ENCODE measurements at places on chromosomes 11 and 22.

DNA sequence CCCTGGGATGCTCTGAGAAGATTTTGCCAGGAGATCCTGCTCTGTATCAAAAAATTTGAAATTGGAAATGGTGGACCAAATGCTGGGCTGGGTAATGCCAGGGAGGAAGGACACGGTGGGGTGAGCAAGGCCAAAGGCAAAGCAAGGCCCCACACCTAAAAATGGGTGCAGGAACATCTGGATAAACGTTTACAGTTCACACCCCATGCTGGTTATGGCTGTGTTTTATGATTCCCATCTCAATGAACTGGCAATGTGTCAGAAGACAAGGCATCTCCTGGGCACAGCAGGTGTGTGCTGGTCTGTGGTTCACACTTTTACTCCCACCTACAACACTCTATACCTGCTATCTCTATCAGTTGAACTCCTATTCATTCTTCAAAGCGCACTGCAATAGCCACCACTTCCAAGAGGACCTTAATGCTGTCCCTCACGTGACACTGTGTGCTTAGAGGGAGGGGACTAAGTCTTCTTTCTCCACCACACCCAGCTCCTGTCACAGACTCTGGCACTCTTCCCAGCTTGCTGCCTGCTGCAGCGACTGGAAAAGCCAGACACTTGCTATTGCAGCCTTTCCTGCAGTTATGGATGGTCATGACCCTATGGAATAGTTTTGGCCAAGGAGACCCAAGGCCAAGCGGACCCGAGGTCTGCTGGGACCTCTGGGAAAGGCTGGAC is 277.5 kb downstream of the CTTN start:
- DNase-seq: no peak

DNA sequence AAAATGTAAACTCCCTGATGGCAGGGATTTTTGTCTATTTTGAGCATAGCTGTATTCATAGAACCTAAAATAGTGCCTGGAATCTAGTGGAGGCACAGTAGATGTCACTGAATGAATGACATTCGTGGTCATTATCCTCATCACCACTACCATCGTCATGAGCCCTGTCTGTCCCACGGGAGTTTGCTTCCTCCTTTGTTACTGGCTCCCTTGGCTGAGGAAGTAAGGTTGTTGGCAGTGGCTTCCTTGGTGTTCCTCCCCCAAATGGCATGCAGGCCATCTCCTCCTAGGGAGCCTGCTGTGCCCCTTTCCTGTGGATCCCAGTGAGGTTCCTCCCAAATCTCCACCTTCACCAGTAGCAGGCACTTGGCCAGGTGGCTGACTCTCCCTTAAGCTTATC is 183.0 kb downstream of the CEP164 start:
- DNase-seq: no peak

DNA sequence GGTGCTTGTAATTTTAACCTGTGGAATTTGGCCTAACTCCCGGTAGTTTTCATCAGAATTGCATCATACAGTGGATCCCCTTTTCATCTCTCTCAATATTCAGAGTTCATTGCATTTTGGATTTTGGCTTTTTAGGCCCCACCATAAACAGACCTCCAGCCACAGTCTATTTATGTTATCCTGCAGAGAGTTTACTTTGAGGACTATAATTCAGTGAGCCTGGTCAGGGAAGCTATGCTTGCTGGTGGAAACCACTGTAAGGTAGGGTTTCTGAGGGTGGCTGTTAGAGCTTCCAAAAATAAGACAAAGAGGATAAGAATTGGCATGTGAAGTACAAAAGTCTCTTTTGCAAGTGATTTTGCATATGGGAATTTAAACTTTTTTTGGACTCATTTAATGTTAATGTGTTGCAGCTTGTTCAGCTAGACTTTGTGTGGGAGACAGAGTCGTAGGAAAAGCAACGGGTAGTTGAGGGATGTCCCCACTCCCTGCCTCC is 34.8 kb upstream of the DDI1 start:
- no peak for DNase-seq

DNA sequence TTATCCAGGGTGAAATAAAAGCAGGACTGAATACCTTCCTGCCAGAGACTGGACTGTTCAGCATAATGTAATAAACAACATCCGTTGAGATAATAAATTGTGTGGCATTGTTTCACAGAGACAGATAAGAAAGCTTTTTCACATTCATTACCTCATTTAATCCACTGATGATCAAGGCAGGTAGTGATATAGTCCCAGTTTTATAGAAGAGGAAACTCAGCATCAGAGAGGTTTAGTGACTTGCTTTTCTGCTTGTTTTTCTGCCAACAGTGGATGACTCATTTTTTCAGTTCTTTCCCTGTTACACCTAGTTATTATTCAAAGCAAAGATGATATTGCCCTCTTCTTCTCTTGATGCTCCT is 4.0 kb downstream of the MYO18B start:
- no peak for DNase-seq

DNA sequence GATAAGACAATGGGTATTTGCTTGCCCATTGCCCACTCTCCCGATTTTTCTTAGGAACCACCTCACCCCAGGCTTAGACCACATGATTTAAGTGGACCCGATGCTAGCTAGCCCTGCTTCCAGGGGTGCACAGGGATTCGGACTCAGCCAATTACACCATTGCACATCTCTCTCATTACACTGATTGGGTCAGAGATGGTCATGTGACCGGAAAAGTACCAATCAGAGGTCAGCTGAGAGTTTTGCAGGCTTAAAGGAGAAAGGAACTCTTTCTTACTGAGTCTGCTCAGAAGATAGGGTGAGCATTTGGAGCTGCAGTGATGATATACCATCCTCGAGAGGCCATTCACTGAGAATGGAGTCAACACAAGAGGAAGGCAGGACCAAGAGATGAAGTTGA is 12.2 kb upstream of the ANKK1 start:
- no peak for DNase-seq

DNA sequence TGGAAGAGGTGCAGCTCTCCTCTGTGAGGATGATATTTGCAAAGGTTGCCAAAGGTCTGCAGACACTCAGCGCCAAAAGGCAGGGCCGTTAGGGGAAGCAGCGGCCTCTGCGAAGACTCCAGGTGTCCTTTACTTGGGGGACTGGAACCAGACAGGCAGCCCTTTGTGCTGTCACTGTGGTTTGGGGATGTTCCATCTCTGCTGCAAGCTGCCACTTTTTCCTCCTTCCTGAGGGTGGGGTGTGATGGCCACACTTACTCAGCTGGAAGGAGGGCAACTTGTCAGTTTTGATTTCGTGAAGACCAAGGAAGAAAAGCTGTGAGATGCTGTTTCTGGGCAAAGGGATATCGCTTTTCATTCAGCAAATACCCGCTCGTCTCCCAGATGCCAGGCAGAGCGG is 96.5 kb upstream of the PRR5 start:
- no peak for DNase-seq

GRCh38 chr22:35409783-35410662 is 10.1 kb downstream of the MCM5 start:
- DNase-seq: no peak

GRCh38 chr11:7874056-7874455 is 57.0 kb downstream of the OR10A6 start:
- no peak for DNase-seq

DNA sequence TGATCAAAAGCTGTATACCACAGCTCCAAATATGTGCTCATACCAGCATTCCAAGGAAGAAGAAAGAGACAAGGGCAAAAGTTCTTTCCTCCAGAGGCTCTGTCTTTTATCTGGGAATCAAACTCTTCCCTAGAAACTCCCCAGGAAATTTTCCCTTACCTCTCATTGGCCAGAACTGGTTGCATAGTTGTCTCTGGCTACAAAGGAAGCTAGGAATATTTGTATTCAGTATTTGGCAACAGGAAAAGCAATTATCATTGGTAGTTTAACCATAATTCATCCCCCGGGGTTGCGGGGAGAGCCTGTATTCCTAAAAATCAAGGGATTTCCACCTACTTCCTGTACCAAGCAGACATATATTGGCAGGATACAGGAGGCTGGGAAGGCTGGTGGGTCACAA is 10.5 kb upstream of the ZFTA start:
- DNase-seq: no peak

- DNase-seq: no peak
These were observed 119.3 kb upstream of the SERPIND1 start for GRCh38 chr22:20654343-20655208.

GRCh38 chr22:35329114-35329847 is 29.6 kb downstream of the TOM1 start:
- DNase-seq: no peak

- DNase-seq: no peak
These were observed 47.9 kb upstream of the ARHGAP42 start for GRCh38 chr11:100639140-100639539.

GRCh38 chr11:118319337-118319707 is 14.8 kb downstream of the CD3E start:
- DNase-seq: no peak

DNA sequence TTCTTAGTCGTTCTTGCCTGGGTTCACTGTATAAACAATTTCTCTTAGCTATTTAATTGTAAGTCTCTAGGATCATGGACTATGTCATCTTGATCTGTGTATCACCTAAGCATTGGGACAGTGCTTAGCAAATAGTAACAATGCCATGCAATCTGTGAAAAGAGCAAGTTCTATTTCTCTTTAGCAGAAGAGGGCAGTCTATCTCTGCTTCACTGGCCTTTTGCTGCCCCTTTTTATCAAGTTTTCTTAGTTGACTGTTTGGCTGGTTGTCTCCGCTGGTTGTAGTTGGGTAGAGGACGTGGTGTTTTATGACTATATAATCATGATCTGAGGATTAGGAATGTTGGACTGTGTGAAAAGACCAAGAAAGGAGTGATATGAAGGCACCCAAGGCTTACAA is 315.0 kb downstream of the JRKL start:
- no peak for DNase-seq

DNA sequence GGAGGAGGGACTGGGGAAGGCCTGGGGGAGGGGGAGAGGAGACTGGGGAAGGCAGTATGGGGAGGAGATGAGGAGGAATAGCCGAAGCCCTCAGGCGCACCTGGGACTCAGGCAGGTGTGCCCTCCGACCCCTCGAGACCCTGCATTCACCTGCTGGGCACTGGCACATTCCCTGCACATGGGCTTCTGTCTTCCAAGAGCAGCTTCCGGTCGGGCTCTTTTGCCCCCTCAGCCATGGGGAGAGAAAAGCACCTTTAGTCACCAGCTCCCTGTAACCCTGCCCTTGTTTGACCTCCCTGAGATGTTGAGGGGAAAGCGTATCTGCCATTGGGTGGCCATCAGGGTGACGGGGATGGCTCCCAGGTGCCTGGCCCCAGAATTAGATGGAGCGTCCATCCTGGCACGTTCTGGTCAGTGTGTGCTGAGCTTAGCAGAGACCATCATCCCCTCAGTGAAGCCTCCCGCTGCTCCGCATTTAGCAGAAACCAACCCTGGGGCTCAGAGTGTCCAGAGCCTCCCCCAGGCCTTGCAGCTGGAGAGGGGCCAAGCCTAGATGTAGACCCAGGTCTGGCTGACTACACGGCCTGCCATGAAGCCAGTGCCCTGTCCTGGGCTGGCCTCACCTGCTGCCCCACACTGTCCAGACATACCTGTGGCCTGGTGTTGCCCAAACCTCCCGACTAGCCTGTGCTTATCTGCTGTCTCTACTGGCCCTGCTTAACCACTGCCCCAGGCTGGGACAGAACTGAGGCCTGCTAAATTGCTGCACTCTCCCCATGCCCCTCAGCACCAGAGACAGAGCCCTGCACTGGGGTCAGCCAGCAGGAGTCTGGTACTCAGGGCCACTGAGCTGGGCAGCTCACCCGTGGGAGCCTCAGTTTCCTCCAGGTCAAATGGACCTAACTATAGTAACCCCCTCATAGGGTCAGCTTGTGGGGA is 6.2 kb downstream of the ANO1 start:
- DNase-seq: no peak

- peak; percentile 6 for DNase-seq
These were observed 151.5 kb downstream of the CCDC34 start for GRCh38 chr11:27211370-27212127.

DNA sequence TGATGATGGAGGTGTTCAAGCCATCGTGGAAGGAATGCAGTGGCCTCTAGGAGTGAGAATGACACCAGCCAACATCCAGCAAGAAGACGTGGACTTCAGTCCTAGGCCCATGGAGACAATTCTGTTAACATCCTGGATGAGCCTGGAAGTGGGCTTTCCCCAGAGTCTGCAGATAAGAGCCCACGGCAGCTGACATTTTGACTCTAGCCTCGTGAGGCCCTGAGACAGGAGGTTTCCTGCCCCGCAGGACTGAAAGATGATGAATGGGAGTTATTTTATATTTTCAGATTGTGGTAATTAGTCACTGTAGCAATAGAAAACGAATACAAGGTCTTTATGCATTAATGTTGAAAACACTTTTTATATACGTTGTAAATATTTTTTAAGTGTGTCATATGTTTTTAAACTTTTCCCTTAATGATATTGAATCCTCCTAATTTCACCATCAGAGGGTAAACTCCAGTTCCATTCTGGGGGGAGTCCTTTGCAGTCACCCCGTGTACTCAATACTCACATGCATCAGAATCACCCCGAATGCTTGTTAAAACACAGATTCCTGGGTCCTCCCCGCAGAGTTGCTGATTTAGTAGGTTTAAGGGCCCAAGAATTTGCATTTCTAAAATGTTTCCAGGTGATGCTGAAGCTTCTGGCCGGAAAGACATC is 570 bp upstream of the TPCN2 start:
- no peak for DNase-seq

GRCh38 chr11:34207487-34208180 is 102.2 kb downstream of the NAT10 start:
- no peak for DNase-seq
